Fibroblast of skin of scalp (primary cell): ENCODE measurements at places on chromosomes 7 and 10.
A peak's percentile ranks its signal among the peaks of the same experiment; 100 is the strongest.

GRCh38 chr7:20783700-20784387 is 2.8 kb downstream of the SP8 start:
- no peak for DNase-seq

- DNase-seq: peak; percentile 78
Measured at GRCh38 chr10:17617031-17617911, at the start of gene HACD1. HACD1 (minus strand) TSS chr10:17617374; CDS start chr10:17617339, 35 bp downstream.

DNA sequence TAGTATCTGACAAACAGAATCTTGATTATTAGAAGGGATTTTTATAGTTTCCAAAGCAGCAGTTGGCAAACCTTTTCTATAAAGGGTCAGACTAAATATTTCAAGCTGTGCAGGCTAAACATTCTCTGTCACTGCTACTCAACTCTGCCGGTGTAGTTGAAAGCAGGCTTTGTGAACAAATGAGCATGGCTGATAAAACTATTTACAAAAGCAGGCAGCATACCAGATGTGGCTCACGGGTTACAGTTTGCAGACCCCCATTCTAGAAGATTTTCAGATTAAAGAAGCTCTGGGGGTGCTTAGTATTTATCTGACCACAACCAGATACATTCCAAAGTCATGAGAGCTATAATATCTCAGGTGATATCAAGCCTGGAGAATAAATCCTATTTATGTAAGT is 1017.5 kb downstream of the SORCS1 start:
- no peak for DNase-seq

GRCh38 chr10:99784016-99784726 is 1.7 kb downstream of the ABCC2 start:
- peak; percentile 92 for DNase-seq

DNA sequence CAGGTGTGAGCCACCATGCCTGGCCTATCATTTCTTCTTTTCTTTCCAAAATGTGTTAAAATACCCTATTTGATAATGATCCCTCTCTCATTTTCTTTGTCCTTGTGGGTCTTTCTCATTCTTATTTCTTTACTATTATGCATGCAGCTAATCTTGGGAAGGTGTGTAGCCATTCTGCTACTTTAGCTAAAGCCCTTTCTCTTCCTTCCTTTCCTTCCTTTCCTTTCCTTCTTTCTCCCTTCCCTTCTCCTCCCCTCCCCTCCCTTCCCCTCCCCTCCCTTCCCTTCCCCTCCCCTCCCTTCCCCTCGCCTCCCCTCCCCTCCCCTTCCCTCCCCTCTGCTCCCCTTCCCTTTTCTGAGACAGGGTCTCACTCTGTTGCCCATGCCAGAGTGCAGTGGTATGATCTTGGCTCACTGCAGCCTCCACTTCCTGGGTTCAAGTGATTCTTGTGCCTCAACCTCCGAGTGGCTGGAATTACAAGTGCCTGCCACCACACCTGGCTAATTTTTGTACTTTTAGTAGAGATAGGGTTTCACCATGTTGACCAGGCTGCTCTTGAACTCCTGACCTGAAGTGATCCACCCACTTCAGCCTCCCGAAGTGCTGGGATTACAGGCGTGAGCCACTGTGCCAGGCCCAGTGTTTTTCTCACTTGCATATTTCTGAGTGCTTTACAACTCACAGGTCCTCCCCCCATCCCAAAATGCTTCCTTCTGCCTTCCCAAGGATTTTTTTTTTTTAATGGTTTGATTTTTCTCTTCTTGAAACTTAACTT is 42.3 kb downstream of the HIP1 start:
- no peak for DNase-seq

- no peak for DNase-seq
Measured at GRCh38 chr10:33132626-33133025, 174.6 kb upstream of the ITGB1 start.

- DNase-seq: peak; percentile 89
Measured at GRCh38 chr7:130430841-130431666, 9.8 kb downstream of the CEP41 start.

GRCh38 chr10:9501944-9502343 is 1447.5 kb downstream of the GATA3 start:
- DNase-seq: no peak

DNA sequence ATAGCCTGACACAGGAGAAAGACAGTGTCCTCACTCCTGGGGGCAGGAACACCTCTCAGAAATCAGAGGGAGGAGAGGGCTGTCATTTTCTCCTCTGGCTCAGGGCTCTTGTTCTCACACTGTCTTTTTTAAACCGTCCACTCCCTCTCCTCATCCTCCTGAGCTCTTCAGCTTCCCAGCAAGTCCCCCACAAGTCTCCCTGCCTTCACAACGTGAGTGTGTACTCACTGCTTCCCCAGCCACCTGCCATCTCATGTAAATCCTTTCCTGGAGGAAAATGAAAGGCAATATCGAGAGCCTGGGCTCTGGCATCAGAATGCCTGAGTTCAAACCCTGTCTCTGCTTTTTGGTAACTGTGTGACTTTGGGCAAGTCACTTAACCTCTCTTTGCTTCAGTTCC is 5.7 kb downstream of the LLCFC1 start:
- no peak for DNase-seq

DNA sequence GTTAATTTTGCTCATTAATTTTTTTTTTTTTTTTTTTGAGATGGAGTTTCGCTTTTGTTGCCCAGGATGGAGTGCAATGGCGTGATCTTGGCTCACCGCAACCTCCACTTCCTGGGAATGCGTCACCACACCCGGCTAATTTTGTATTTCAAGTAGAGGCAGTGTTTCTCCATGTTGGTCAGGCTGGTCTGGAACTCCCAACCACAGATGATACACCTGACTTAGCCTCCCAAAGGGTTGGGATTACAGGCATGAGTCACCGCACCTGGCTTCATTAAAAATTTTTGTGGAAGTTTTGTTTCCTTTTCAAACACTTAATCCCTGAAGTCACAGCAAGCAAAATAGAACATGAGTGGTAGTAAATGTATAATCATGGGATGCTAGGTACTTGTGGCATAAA is 857.2 kb upstream of the PHF14 start:
- DNase-seq: no peak

DNA sequence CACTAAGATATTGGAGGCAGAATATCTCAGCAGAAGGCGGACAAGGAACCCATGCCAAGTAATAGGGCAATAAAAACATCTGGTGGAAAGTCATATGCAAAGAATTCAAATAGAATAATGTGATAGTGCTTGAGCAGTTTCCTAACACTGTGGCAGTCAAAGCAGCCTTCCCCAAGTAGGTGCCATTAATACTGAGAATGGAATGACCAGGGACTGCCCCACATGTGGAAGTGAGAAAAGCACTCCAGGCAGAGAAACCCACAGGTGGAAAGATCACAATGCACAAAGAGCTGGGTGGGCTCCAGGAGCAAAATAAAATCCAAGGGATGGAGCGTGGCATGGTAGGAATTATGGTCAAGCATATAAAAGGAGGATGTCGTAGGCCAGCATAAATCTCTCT is 64.4 kb upstream of the NME8 start:
- no peak for DNase-seq

DNA sequence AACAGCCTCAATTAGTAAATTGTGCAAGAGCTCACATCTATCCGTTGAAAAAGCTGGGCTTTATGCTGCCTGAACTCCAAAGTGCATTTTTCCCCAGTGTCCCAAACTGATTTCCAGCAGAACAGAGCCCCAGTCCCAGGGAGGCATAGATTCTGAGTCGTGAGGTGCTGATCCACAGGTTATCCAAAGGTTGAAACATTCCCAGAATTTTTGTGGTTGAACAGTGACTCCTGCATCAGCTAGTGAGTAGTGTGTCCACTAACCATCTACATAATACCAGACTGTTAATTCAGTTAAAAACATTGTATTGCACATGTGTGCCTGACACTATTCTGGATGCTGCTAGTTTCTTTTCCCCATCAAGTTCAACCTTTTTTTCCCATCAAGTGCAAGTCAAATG is 761.5 kb downstream of the GATA3 start:
- no peak for DNase-seq

DNA sequence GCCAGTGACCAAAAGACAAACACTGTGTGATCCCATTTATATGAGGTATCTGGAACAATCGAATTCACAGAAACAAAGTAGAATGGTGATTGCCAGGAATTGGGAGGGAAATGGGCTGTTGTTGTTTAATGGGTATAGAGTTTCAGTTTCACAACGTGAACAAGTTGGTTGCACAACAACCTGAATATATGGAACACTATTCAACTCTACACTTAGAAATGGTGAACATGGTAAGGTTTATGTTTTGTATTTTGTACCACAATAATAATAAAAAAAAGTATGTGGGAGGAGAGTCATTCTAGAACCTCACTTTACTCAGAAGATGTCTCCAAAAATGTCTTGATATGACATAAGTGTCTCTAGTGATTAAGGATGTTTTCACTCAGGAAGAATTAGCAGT is 85.2 kb upstream of the SGCE start:
- no peak for DNase-seq

DNA sequence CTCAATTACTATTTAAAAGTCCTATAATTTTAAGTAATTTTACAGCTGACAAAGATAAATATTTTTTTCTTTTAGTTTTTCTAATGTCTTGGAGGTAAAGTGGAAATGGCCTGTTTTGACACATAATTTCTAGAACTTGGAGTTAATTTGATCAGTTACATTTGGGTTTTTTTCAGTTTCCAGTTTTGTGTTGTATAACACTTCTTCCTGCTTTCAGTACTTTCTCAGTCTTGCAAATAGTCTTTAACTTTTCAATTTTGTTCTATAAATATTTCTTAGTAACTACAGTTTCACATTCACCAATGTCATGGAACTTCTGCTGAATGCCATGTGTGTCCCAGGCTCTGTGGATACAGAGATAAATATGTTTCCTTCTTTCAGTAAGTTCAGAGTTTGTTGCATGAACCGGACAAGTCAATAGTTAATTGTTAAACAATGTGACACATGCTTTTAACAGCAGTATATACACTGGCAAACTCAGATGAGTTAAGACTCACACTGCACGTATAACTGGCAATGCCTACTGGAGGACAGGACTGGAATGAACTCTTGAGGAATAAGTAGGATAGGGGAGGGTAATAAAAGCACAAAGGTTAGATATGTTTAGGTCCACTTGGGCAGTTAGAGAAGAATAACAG is 4.6 kb downstream of the SHOC2 start:
- no peak for DNase-seq

- no peak for DNase-seq
Measured at GRCh38 chr10:81995254-81995653, 120.3 kb downstream of the NRG3 start.

DNA sequence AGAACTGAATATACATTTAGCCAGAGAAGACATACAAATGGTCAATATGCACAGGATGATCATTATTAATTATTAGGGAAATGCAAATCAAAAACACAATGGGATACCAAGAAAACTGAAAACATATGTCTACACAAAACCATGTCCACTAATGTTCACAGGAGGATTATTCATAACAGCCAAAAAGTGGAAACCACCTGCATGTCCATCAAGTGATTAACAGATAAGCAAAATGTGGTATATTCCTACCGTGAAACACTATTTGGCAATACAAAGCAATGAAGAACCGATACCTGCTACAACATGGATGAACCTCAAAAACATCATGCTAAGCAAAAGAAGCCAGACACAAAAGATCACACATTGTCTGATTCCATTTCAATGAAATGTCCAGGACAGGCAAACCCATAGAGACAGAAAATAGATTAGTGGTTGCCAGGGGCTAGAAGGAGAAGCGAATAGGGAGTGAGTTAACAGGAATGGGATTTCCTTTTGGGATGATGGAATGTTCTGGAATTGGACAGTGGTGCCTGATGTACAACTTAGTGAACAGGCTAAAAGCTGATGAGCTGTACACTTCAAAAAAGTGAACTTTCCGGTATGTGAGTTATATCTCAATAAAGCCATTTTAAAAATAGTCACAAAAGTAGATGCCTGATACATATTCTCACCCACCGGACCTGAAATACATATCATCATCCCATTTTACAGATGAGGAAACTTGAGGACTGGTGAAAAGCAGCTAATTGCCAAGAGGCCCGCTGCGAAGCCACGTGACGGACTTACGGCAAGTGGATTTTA is 33.6 kb downstream of the HIPK2 start:
- DNase-seq: peak; percentile 54

DNA sequence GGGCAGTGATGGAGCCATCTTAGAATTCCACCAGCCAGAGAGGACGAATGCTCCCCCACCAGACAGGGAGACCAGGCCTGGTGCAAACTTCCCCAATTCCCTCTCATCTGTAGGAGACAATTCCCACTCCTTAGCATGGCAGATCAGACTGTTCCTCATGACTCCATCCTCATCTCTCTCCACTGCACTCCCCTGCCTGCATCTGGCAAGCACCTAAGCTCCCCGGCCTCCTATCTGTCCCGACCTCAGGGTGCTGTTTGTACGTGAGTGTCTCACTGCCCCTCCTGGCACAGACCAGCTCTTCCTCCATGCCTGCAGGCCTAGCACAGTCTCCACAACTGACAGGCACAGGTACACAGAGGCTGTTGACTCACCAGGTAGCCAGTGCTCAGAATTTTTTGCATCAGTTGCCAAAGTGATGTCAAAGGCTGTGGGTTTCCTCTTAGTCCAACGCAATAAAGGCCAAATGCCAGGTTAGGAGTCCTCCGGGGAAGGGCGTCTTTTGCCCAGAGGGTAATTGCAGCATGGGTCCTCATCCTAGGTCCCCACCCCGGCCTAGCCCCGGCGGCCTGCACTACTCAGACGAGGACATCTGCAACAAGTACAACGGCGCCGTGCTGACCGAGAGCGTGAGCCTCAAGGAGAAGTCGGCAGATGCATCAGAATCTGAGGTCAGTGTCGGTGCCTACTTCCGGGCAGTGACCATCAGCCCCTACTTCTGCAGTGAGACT is 436.8 kb upstream of the FOXK1 start:
- DNase-seq: no peak

GRCh38 chr7:95690367-95690947 is 81.9 kb upstream of the DYNC1I1 start:
- peak; percentile 50 for DNase-seq

GRCh38 chr7:41582116-41582515 is 120.8 kb downstream of the INHBA start:
- DNase-seq: peak; percentile 58

GRCh38 chr7:25521236-25521635 is 292.9 kb upstream of the NPVF start:
- no peak for DNase-seq

DNA sequence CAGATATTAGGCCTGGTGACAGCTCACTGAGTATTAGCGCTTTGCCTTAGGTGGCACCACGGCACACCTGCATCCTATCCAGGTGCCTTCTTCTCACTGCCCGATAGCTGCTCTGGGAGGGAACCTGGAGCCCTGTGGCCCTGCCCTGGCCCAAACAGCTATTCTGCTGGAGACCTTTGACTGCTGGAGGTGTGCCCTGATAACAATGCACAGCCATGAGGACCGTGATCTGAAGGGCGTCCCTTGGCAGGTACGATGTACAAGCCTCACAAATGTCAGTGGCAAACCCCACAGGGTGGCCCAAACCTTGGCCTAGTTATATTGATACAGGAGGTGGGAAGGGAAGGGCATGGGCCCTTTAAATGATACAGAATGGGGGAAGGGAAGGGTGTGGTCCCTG is 259.5 kb downstream of the GRID1 start:
- no peak for DNase-seq

DNA sequence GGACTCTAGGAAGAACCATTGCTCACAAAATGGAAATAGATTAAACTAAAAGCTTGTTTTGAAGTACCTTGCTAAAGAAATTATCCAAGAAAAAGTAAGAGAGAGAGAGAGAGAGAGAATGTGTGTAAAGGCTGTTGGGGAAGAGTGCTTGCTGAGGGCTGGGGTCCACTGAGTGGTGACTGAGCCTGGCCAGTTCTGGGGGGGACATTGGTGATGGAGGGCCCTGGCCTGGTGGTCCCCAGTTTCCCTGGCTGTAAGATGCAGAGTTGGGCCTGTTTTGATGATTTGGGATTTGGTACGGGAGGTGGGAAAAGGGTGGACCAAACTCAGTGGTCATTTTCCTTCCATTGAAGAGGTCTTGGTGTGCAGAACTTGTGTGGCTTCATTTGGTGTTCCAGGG is 880 bp downstream of the RAMP3 start:
- no peak for DNase-seq
